ENCODE measurements at places on chromosomes 2 and 18. TPM values are rescaled to one million over a fixed set of nuclear protein-coding genes. Genes with fewer than 3 reads are reported as not detected.

- ATAC-seq: no peak
These were observed 58.9 kb downstream of the TRAPPC8 start for GRCh38 chr18:31884020-31884419.

DNA sequence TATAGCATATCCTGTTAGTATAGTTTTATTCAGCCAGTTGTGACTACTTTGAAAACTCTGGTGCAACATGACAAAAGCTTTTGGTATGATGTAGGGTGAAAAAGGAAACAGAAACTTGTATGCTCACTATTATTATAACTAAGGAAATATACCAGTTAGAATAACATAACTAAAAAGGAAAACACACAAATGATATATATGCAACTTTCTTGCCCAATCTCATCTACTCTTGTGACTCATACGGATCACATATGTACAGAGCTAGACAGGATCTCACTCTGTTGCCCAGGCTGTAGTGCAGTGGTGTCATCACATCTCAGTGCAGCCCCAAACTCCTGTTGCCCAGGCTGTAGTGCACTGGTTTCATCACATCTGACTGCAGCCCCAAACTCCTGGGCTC, 12.4 kb upstream of the TLK1 start:
- ATAC-seq: peak; percentile 48

The PAX3 gene
- total RNA-seq: not detected

The KIF1A gene
- 0.12 TPM for total RNA-seq

DNA sequence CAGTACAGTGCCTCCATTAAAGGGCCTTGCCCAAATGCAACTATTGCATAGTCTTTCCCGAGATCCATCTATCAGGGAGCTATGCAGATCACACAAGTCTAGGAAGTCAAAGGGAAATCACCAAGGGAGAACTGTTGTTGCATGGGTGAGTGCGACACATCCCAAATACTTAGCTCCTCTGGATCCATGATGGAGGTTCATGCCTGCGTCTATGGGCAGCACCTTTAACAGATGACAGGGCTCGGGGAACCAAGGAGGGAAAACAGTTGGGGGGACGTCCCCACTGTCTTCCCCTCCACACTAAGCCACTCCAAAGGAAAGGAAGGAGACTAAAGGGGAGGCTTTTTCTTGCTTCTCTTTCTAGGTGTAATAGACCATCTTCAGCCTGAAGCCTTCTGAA, 552.8 kb upstream of the PKDCC start:
- no peak for ATAC-seq

The DUSP19 gene
- total RNA-seq: 1.2 TPM

The POTEC gene
- not detected for total RNA-seq

The ACKR3 gene
- total RNA-seq: 6.3 TPM

DNA sequence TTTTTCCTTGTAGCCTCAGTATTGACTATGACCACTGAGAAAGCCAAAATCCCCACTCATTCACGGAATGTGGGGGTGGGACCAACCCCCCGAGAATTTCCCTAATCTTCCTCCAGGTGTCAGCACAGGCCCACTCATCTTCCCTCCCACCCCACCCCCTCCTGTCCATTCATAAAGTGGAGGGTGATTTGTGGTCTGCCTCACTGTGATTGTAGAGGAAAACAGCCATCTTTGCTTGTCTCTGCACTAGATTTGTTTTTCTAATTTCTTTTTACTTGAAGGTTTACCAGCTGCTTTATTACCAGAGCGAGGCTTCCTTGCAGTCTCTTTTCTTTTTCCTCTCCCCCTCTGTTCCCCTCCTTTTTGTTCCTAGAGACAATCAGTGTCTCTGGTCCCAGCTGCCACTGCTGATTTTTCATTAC, 171.8 kb downstream of the ICOS start:
- no peak for ATAC-seq

The LPIN1 gene
- total RNA-seq: 33.6 TPM

DNA sequence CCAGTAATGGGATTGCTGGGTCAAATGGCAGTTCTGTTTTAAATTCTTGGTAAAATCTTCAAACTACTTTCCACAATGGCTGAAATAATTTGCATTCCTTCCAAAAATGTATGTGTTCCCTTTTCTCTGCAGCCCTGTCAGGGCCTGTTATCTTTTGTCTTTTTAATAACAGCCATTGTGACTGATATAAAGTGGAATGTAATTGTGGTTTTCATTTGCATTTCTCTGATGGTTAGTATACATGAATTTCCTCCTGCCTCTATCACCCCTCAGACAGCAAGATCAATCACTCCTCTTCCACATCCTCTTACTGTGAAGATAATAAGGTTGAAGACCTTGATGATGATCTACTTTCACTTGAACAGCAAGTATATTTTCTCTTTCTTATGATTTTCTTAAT, 304.8 kb upstream of the FSIP2 start:
- ATAC-seq: no peak

DNA sequence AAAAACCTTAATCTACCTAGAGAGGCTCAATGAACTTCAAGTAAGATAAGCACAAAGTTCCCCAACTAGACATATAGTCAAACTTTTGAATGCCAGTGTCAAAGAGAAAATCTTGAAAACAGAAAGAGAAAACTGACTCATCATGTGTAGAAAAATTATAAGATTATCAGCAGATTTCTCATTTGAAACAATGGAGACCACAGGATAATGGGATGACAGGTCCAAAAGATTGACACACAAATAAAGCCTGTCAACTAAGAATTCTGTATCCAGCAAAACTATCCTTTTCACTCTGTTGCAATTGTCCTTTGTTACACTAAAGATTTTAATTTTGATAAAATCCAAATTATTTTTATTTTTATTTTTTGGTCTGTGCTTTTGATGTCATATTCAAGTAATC, 61.6 kb downstream of the COPS8 start:
- no peak for ATAC-seq

DNA sequence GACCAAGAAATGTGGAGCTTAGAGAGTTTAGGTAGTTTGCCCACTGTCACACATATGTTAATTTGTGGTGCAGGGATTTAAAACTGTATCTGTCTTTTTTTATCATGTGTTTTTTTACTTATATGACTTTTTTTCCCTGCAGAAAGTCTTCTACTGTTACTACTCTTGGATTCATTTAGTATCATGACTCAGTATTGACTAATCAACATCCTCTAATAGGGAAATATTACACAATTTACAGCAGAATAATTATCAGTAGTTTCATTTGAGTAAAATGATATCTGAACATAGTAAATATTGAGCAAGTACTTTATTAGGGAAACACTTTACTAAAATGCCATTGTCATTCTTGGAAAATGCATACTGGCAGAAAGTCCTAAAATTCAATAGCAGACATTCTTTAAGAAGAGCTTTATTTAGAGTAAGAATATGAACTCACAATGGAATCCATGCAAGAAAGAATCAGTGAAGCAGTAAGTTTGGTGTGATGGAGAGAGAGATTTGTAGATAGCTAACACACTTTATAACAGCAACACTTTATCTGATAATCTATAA, 425.9 kb upstream of the SLC8A1 start:
- no peak for ATAC-seq

DNA sequence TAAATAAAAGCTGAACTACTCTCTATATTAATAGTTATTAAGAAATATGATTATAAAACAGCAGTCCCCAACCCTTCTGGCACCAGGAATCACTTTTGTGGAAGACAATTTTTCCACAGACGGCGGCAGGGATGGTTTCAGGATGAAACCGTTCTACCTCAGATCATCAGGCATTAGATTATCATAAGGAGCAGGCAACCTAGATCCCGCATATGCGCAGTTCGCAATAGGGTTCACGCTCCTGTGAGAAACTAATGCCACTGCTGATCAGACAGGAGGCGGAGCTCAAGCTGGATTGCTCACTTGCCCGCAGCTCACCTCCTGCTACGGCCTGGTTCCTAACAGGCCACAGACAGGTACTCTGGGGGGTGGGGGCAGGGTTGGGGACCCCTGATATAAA, 19.3 kb upstream of the DSG2 start:
- no peak for ATAC-seq

DNA sequence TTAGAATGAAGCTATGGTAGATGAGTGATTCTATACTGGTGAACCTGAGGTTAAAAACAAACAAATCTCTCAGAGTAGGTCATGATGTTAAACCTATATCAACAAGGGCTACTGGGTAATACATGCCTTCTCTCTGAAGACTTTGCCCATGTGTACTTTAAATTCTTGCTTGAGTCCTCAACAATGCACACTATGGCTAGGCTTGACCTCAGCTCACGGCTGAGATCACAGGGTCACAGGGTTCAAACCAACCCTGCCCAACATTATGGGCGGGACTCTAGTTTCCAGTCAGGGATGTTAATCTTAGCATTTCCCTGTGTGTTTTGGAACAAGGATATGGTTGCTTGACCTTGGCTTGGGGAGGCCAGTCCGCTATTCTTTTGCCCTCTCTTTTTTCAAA, 7.7 kb downstream of the CD28 start:
- ATAC-seq: peak; percentile 59

DNA sequence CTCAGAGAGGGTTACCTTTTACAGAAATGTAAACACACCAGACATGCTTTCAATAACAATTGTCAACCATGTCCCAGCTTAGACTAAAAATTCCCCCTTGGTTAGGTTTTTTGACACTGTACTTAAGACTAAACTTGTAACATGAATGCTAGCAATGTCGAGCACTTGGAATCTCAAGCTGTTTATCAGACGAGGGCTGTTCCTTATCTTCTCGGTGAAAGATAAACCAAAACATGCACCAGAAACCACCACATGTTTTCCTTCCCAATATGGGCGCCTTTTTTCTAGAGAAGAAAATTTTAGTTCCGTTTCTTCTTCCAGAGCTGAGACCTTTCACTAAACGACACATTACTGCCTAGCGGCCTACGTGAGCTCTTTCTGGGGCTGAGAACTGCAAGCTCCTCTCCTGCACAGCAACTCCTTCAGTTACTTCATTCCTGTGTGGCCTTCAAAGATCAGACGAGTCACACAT, 42.4 kb upstream of the ACKR3 start:
- ATAC-seq: no peak

DNA sequence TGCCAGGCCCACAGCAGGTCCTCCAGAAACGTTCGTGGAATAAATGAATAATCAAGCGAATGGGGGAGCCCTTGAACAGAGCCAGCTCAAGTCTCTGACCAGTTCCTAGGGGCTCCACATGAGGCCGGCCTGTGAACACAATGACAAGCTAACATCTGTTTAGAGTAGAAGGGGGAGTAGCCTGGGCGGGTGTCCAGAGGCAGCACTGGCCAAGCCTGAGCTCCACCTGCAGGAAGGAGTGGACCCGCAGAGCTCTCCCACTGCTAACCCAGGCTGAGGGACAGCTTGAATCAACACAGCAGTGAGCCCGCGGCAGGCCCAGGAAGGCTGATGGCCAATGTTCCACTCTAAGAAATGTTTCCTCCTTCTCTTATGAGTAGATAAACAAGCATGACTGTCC, 234.8 kb upstream of the RAB6C start:
- ATAC-seq: no peak

The IL1A gene
- 9.4 TPM for total RNA-seq

- ATAC-seq: no peak
These were observed 829.2 kb downstream of the ERBB4 start for GRCh38 chr2:211709389-211709788.

The SIX3 gene
- total RNA-seq: not detected

DNA sequence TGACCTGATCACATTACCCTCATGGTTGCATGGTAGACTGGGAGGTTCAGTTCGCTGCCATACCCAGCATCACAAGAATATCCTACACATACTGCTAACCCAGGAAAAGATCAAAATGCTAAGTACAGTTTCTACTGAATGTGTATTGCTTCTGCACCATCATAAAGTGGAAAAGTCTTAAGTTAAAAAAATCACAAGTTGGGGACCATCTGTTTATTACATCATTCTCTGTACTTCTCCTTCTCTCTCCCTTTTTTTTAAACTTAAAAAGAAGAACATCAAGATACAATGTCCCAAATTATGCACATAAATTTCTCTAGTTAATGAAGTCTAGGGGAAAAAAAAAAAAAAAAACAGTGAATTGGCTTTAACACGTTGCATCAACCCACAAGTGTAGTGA, 43.3 kb downstream of the NBAS start:
- ATAC-seq: no peak

DNA sequence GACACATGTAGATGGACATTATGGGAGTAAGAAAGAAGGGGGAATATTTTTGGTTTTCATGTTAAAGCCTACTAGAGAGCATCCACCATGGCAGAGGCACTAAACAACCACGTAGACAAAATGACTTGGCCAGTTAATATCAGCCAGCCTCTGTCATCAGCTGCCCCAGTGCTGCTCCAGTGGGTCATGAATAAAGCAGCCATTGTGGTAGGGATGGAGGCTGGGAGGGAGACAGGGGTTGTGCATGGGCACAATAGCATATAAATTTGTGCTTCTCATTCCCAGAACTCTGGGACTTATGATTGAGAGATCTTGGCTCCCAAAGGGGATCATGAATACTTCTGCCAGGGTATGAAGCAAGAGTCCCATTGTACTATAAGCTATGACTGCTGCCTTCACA, 31.1 kb upstream of the CXCR4 start:
- no peak for ATAC-seq

GRCh38 chr2:162537651-162538050, 193.7 kb downstream of the GCA start:
- no peak for ATAC-seq

GRCh38 chr18:12015416-12016062, 34.2 kb downstream of the IMPA2 start:
- ATAC-seq: peak; percentile 85

DNA sequence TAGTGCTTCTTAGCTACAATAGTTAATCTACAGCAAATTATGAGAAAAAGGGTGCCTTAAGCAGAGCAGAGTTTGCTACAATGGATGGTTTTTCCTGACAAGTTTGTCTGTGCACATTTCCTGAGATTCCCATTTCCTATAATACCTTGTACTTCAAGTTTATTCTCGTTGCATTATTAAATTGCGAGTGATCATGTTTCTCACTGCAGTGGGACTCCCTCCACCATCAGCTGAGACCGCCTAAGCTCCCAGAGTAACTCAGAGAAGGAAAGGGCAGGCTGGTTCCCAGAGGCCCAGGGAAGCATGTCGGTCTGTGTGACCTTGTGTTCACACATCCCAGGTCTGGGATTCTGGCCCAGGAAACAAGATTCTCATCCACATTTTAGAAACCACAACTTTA, 162.1 kb downstream of the ARL4C start:
- ATAC-seq: no peak

The TEX44 gene
- not detected for total RNA-seq

The CHN1 gene
- 1.8 TPM for total RNA-seq

GRCh38 chr2:156647377-156648010, 211.3 kb downstream of the GPD2 start:
- ATAC-seq: no peak

The GPR17 gene
- not detected for total RNA-seq
